ENCODE measurements at places on chromosomes 1 and 21.

GRCh38 chr1:8661185-8662110 is 156.0 kb downstream of the RERE start:
- DNase-seq: no peak

GRCh38 chr1:75615613-75616435 is 4.9 kb upstream of the SLC44A5 start:
- DNase-seq: peak; percentile 42

DNA sequence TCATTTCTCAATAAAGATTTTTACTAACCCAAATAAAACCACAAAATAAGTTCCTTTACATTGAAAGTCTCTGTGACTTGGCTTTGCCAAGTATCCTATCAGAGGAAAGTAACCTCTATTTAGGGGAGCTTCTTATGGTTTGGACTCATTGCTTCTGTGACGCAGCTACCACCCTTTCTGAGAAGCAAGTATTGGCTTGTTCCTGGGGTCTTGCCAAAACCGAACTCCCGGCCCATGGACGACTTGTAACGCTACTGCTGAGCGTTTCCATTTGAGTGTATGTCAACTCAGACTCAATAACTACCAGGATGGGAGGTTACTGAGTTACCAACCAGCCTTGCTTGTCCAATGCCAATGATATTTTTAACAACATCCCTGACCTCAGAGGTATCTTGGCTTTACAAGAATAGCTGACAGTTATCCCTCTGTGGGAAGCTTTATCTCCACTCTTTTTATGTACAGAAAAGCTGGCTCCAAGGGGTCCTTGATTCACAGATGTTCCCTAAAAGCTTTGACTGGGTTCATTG is 911.9 kb downstream of the TTLL7 start:
- no peak for DNase-seq

DNA sequence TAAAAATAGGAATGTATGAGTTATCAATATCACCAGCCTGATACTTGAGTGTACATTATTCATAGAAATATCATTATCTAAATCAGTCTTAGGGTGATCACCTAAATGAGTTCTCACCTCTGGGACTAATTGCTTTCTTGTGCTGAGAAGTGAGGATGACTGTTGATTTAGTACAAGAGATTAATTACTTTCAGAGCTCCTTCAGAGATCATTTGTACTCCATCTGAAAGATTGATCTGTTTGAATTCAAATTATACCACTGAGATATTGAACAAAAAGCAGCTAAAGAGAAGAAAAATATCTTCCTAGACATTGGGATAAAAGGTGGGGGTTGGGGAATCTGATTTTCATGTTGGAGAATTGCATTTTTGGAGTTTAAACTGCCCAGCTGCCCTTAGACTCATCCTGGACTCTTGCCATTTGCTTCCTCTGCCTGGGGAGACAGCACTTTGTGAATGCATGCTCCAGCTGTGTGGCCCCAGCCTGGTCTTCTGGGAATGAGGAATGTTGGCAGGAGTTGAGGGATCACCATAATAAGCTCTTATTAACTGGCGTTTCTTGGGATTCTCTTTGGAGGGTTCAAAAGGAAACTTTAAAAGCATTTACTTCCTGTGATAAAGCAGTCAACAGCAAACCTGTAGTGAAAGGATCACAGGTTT is 19.7 kb upstream of the PGBD2 start:
- DNase-seq: no peak

DNA sequence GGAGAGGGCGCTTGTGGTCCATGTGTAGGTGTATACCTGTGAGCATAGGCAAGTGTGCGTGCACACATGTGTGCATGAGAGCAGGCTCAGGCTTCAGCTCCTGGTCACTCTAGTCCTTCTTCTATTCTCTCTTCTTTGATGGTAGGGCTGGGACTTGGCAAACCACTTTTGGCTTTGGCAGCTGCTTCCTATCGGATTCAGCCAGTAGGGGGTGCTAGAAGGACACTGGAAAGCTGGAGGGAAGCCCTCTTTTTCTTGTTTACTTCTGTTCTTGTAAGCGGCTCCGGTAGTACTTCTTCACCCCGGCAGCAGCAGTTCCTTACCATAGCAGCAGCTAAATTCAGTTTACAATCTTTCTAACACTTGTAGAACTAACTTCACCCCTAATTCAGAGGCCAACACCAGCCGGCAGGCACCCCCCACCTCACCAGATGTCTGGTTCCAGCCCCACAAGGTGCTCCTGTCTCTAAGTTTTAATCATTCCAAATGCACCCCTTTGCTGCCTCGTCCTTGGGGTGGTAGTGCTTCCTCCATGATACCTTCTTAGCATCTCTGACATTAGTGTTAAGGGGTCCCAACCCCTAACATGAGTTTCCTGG is 25.1 kb downstream of the NENF start:
- no peak for DNase-seq

- DNase-seq: no peak
These were observed 33.0 kb downstream of the USP48 start for GRCh38 chr1:21749859-21750468.

- no peak for DNase-seq
These were observed 67.5 kb upstream of the MUTYH start for GRCh38 chr1:45407629-45408287.

GRCh38 chr1:167401260-167401873 is 117.0 kb downstream of the CD247 start:
- DNase-seq: no peak

- no peak for DNase-seq
These were observed 28.4 kb downstream of the RASAL2 start for GRCh38 chr1:178122283-178122682.

DNA sequence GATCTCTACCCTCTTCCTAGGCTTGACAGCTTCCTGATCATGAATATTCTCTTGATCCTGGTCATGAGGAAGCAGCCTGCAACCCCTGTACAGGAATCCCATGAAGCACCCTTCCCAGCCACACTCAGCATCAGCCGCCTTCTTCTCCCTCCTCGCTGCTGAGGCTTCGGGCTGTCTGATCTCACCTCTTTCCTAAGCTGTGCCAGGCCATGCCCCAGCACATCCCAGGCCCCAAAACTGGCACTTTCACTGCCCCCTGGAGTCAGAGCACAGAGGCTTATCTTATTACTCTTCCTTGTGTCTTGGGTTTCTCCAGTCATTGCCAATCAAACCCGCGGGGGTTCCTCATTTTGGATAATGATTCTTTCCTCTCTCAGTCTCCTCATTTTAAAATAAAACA is 259.5 kb downstream of the RGS7 start:
- DNase-seq: no peak

GRCh38 chr1:34695580-34695979 is 59.3 kb upstream of the GJB5 start:
- DNase-seq: no peak

DNA sequence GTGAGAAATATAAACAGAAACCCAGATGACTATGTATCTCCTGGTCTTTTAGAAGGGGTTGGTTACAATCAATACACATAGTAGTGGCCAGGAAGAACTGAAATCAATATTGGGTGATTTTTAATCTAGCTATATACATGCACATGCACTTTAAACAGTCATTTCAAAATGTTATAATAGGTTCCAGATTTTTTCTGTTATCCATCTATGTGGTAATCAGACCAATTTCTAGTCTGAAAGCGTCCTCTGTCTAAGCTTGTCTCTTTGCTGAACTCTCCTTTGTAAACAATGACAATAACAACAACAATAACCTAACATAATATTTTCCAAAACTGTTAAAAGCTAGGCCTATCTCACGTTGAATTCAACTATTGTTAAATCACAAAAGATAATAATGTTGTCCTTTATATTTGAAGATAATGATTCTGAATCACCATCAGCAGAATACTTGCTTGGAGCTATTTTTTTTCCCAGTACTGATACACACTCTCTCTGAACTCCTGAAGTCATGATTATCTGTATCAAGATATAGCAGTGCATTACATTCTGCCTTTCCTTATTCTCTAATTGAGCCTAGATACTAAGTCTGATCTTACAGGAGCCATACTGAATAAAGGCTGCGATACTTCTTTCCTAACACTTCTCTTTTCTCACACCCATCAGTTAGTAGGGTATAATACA is 496.8 kb upstream of the ZRANB2 start:
- no peak for DNase-seq

DNA sequence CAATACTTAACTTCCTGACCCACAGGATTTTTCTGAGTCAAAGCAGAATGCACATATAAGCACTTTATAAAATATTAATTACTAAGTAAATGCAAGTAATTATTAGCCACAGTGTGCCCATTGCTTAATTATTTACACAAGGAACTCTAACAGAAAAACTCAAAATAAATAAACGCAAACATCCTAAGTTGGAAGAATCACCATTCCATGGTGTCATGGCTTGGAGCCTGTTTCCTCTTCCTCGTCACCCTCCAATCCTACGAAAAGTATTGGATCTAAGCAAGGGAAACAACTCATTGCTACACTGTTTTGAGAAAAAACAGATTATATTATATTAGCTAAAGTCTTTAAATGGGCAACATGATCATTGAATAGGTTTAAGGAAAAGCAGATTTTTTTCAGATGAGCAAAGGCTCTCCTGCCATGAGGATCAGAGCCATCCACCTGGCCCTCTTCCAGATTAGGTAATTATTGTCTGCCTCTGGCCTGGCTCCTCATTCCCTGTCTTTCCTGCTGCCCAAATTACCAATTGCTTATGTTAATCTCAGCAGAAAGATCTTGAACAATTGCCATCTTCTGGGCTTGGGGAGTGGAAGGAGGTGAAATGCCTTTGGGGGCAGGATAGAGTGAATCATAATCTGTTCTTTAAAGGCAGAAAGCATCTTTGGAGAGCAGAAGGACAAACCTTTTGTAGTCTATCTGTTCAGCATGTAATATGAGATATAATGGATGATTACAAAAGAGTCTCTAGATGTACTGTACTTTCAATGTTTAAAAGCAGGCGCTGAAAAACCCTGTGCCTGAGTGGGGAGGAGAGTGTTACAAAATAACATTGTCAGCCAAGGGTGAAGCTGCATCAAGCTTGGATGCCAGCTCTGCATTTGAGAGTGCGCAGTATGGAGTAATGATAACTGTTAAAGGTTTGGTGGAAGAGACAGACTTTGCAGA is 121.2 kb downstream of the DUSP10 start:
- DNase-seq: no peak

GRCh38 chr1:240109920-240110636 is 18.4 kb downstream of the FMN2 start:
- DNase-seq: no peak

- DNase-seq: no peak
These were observed 60.3 kb upstream of the GRHL3 start for GRCh38 chr1:24258735-24259424.

- no peak for DNase-seq
These were observed 34.0 kb downstream of the DIRAS3 start for GRCh38 chr1:68016381-68016780.

- no peak for DNase-seq
These were observed 5.9 kb upstream of the STUM start for GRCh38 chr1:226542623-226543103.

DNA sequence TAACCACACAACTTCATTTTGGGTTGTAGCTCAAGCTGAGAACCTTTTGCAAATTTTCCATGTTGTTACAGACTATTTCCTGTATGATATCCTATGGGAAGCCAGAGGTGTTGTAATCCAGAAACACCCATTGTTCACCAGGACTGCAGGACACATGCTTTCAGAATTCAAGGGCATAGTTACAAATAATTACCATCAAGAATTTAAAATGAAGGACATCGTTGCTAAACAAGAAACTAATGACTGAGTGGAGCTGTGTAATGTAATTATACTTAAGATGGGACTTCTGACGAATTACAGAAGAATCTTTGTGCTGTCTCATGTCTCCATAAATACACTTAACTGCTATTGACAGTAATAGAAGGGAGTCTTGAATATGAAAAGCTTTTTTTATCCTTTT is 47.6 kb upstream of the HOOK1 start:
- no peak for DNase-seq

- no peak for DNase-seq
These were observed 18.1 kb downstream of the CCDC185 start for GRCh38 chr1:223411309-223411708.

- DNase-seq: no peak
These were observed 768 bp upstream of the RIIAD1 start for GRCh38 chr1:151720554-151720953.

DNA sequence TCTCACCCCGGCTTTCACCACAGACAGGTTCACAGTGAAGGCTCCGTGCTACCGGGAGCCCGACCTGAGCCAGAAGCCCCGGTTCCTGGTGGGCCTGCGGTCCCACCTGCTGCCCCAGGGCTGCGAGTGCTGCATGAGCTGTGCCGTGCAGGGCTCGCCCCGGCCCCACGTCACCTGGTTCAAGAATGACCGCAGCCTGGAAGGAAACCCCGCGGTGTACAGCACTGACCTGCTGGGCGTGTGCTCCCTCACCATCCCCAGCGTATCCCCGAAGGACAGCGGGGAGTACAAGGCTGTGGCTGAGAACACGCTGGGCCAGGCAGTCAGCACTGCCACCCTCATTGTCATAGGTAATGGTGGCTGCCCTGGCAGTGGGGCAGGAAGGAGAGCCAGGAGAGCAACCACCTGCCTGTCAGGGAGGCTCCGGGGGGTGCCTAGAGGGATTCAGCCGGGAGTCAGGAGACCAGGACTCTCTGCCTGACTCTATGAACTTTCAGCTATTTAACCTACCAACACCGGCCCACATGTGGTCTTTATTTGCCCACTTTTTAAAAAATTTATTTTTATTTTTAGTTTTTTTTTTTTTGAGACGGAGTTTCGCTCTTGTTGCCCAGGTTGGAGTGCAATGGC is 36.4 kb downstream of the IGFN1 start:
- DNase-seq: no peak

- DNase-seq: no peak
These were observed at the start of gene FCAMR for GRCh38 chr1:206970446-206970845. Gene FCAMR, minus strand, starts transcription at chr1:206970460. Its CDS starts 335 bp downstream, at chr1:206970125.

DNA sequence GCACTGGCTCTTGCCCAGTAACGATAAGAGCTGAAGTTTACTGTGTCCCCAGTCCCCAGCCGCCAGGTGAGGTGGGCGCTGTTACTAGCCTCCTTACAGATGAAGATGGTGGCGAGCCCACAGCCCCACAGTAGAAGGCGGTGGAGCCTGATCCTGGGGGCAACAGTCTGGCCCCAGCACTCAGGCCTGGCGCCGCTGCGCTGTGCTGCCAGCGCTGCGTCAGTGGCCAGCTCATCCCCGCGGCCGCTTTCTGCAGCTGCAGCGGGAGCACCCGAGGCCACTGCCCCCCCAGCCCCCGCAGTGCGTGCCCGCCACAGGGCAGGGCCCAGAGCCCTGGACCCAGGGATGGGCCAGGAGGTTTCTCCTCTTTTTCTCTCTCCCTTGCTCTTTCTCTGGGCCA is 13.3 kb downstream of the H6PD start:
- no peak for DNase-seq

DNA sequence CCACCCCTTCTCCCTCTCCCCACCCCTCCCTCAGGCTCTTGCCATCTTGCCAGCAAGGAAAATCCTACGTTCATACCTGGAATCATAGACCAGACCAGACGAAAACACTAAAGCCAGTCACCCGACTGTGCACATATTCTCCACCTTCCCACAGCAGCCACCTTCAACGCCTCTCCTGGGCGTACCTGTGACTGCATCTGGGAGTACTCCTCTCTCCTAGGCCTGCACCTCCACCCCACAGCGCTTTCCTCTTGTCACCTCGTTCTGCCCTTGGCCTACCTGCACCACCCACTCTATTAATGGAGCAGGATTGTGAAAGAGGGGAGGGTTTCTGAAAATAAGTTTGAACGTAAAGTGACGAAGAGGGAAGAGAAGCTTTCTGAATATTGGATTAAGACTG is 17.8 kb downstream of the PAPPA2 start:
- no peak for DNase-seq

GRCh38 chr21:28712411-28712810 is 280.3 kb downstream of the LTN1 start:
- no peak for DNase-seq

GRCh38 chr1:37069406-37069805 is 35.1 kb upstream of the GRIK3 start:
- no peak for DNase-seq
